ENCODE measurements at places on chromosomes 13 and 19.
A peak's percentile ranks its signal among the peaks of the same experiment; 100 is the strongest.

DNA sequence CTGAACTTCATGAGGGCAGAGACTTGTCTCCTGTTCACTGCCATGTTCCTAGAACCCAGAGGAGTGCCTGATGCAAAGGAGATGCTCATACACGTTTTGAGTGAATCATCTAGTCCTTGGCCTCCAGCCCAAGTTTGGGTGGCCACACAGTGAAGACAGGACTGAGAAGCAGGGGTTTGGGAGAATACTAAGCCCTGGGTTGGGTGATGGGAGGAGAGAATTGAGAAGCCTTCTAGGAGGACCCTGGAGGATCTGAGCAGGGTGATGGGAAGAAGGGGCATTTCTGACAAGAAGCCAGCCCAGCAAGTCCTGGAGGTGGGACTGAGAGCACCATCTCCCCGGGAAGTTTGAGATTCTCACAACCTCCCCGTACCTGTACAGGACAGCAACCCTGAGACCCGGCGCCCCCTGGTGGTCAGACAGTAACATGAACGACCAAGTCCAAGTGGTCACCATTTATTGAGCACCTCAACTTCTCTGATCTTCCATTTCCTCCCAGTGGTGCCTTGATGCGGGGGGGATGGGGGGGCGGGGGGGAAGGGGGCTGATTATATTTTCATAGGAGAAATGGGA is 11.0 kb downstream of the CTU1 start:
- DNase-seq, result peak; percentile 81

DNA sequence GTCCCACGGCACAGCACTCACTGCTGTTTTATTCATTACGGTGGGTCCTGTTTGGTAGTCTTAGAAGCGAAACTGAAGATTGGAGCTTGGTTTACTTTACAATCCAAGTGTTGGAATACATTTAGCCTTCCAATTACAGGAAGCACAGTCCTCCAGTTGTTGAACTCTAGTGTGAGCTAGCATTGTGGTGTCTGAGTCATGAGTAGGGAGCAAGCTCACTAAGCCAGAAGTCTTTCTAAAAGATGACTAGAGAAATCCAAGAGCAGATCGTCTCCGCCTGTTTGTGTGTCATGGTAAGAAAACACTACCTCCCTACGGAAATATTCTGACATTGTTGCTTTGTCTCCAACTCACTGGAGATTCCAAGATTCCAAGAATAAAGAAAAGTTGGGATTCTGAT is 10.1 kb upstream of the SHISA2 start:
- no peak for DNase-seq

DNA sequence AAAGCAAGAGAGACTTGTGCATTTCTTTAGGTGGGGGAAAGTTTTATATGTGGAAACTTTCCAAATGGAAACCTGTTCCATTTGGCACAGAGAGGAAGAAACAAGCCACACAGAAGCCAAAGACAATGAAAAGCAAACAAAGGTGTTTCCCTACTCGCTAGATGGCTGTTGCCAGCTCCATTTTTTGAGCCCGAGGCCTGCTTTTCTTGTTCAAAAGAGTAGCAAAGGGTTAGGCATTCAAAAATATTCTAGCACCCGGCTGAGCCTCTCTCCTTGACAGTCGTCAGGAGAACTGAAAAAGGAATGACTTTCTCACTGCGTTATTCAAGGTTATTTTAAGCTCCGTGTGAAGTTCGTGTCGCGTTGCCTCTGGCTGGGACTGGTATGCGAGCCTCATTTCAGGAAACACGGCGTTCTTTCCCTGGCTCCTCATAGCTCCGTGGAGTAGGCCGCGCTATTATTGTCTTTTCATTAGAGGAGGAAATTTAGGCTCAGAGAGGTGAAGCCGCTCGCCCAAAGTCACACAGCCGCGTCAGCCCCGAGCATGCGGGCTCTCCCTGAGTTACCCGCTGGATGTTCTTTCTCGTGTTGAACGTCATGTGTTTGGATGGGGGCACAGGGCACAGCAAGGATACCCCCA is 7.6 kb downstream of the TRPM4 start:
- DNase-seq, result no peak

DNA sequence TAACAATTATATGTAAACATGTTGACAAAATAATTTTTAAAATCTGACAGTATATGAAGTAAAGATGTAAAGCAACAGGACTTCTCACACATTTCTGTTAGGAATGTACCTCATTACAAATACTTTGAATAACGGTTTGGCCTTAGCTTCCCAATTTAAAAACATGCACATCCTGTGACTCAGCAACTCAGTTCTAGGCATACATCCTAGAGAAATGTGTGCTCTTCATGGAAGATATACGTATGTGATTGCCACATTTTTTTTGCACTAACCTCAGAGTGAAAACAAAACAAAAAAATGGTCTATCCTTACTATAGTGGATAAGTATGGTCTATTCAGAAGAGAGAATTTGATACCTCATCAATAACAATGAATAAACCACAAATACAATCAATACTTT is 314.6 kb downstream of the LIG4 start:
- DNase-seq, result no peak

GRCh38 chr13:113209336-113209758 is at the start of gene CUL4A:
TSS of gene CUL4A (plus strand) at chr13:113209613. CDS start at chr13:113209628, 15 bp downstream.
- peak; percentile 80 for DNase-seq

DNA sequence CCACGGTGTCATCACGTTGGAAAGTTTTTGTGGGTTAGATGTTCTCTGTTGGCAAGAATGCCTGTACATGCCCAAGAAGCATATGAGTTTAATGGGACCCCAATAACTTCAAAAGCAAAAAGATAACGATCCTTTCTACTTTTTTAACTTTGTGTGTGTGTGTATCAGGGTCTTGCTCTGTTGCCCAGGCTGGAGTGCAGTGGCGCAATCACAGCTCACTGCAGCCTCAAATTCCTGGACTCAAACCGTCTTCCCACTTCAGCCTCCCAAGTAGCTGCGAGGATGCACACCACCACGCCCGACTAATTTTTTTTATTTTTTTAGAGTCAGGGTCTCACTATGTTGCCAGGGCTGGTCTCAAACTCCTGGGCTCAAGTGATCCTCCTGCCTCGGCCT is 34.3 kb upstream of the TPM4 start:
- DNase-seq, result no peak

- DNase-seq, result no peak
Observed at GRCh38 chr19:4728871-4729270, 5.2 kb upstream of the DPP9 start.
